ENCODE measurements at places on chromosomes 12 and 14.

GRCh38 chr14:102479777-102480176 is 29.8 kb downstream of the ANKRD9 start:
- no peak for DNase-seq

DNA sequence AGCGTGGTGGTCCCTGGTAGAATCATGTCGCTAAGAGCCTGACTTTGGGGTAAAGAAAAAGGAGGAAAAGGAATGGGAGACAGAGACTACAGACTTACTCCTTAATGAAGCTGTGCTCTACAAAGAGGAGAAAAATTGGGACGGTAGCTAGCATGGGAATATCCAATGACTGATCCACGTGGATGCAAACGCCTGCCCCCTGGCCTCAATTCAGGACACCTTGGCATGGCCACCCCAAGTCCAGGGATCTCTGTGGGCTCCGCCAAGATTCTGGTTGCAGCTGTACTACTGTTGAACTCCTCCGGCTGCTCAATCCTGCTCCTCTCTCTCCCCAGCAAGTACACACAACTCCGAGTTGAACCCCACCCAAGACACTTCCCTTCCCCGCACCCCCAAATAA is 70.5 kb upstream of the DIO3 start:
- DNase-seq: no peak

- no peak for DNase-seq
Observed at GRCh38 chr14:77794357-77794756, 5.6 kb upstream of the ADCK1 start.

DNA sequence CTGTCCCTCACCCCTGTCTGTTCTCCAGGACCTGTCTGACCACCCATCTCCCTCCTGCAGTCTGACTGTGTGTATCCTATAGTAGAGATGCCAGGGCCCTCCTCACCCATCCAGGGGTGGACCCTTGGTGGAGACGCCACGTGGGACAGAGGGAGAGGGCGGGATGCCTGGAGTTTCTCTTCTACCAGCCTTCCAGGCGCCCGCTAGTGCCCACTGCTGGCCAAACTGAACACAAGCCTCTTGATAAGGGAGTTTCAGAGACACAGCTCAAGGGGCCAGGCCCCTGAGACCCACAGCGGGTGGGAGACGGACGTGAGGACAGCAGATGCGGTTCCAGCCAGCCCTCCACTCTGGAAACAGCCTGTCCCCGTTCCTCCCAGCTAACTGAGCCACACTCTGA is 147.3 kb downstream of the RBM19 start:
- DNase-seq: no peak

DNA sequence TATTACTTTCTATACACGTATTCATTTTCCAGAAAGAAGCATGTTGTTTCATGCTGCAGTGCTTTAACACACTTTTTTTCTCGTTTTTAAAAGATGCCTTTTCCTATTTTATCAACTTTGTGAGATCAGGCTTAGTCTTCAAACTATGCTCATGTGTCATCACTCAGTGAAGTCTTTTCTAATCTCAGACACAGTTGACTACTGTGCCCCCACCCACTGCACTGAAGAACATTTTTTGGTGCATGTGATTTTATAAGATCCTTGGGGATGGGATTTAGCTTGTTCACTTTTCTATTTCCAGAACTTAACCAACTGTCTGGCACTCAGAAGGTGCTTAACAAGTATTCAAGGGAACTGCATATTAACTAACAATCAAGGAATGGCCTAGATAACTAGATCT is 85.5 kb downstream of the CDK17 start:
- no peak for DNase-seq

GRCh38 chr12:27290501-27291168 is 42.0 kb upstream of the BMAL2 start:
- DNase-seq: no peak

DNA sequence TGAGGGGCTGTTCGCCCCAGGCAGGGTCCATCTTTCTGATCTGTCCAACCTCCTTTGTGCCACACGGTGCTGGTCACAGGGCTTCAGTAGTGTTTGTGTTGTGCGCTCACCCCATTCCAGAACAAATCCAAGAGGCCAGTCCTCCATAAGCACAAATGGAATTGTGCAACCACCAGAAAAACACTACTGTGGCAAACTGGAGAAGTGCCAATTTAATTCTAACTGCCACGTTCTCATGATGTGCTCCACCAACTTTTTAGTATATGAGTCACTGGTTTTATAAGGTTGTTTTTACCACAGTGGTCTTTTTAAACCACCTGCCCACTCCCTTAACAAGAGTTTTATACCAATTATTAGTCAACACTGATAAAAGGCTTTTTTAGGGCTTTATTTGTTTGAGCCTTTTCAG is 380.2 kb downstream of the NAV3 start:
- no peak for DNase-seq

DNA sequence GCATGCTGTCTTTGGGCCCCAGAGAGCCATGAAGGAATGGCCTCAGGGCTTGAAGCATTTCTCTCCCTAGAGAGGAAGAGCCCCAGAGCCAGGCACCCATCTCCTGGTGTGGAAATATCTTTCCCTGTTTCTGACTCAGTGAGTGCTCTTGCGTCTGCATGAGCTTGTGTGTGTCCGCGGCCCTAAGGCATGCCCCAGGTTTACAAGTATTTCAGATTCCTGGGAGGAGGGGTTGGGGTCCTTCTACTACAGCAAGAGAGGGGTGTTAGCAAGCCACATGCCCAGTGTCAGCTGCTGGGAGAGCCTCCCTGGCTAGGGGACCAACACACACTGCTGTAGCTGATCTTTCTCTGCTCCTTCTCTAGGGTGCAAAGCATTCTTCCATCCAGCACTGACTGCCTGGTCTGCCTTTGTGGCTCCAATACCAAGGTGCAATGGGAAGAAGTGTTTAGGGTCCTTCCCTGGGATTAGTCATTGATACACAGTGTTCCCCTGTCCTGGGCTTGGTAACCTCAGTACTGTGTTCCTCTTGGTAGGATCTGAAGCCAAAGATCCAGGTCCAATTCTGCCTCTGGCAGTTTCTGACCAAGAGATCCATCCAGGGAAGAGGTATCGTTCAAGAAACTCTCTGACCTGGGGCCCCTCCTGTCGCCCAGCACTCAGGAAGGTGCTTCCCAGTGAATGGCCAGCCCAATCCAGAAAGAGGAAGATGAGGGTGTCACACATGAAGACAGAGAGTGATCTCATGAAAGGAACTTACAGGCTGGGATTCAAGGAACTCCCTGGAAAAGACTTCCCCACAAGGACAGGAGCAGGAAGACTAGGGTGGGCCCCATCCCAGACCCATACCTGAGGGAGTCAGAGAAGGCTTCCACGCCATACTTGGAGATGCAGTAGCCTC is 3.1 kb downstream of the RDH16 start:
- DNase-seq: no peak

DNA sequence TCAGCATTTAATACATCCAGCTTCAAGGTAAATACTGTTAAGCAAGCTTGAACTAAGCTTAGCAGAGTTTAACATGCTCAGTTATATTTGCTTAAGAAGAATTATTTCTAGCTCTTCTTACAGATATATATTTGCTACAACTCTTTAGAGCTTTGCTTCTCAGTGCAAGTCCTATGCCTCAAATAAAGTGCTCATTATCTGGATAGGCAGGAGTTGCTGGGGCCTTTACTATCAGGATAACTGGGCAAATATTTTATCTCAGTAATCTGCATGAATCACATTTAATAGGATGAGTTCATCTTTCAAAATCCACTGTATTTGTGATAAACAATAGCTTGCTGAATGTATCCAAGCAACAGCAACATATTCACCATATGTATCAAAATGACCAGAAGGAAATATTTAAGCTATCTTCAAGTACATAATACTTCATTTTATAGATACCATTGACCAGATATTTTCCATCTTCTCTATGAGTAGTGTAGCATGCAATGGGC is 187.6 kb downstream of the NOVA1 start:
- no peak for DNase-seq

GRCh38 chr12:114834621-114835020 is 150.6 kb upstream of the TBX3 start:
- DNase-seq: no peak

DNA sequence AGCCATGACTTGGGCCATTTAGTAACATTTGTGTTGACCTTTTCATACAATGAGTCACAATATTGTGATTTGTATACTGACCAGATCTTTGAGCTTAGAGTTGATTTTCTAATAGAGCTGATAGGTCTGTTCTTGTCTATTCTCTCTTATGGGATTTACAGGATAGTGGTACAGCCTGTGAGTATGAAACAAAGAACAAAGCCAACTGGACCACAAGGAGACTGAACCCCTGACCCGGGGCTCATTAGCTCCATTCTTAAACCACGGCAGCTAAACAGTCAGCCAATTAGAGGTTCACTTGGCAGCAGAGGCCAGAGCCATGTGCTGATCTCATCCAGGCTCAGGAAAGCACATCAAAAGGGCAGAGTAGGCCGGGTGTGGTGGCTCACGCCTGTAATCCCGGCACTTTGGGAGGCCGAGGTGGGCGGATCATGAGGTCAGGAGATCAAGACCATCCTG is 59.1 kb upstream of the GNPNAT1 start:
- DNase-seq: no peak

DNA sequence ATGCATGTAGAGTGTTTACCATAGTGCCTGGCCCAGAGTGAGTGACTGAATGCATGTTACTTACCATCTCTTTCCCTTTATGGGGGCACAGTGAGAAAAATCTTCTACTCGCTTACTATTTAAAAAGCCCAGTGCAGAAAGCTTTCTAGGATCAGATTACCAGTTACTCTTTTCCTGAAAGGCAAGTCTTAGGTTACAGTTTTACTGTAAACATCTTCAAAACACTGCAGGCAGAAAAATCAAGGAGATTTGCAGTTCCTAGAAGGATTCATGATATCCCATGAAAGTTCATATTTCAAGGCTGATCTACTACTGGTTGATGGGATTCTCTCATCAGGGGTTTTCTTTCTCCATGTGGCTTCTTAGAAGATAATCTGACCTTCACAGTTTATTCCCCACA is 29.3 kb upstream of the DAAM1 start:
- no peak for DNase-seq

GRCh38 chr14:58198086-58198485 is 1.9 kb upstream of the ACTR10 start:
- no peak for DNase-seq

DNA sequence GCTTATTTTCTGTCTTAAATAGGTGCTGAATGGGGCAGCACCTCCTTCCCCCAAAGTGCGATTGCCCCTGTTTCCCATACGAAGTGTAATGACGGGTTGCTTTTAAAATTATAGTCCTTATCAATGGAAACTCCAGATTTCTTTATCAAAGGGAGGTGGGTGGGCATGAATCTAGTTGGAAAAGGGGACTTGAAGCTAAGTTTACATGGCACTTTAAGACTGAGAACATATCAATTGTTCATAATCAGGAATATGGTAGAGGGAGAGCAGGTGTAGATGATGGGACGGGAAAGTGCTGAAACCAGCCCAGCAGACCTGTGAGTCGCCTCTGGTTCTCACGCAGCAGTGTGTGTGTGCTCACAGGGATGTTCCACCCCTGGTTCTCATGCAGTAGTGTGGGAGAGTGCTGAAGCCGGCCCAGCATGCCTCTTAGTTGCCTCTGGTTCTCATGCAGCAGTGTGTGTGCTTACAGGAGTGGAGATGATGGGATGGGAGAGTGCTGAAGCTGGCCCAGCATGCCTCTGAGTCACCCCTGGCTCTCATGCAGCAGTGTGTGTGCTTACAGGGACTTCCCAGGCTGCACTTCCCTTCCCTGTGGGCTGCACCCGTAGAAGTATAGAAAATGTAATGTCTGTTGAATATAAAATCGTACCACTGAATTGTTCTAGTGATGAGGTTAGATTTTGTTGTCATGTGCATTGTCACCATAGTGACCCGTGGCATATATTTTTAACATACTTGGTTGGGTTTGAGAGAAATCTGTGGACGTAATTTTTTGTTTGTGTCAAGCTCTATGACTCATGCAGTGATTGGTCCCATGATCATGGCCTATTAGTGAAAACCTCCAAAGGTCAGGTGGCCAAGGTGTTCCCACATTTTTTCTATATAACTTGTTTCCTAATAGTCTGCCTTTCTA is 51.6 kb downstream of the GPATCH2L start:
- DNase-seq: no peak

- DNase-seq: no peak
Observed at GRCh38 chr12:127429551-127430285, 837.3 kb upstream of the TMEM132C start.

DNA sequence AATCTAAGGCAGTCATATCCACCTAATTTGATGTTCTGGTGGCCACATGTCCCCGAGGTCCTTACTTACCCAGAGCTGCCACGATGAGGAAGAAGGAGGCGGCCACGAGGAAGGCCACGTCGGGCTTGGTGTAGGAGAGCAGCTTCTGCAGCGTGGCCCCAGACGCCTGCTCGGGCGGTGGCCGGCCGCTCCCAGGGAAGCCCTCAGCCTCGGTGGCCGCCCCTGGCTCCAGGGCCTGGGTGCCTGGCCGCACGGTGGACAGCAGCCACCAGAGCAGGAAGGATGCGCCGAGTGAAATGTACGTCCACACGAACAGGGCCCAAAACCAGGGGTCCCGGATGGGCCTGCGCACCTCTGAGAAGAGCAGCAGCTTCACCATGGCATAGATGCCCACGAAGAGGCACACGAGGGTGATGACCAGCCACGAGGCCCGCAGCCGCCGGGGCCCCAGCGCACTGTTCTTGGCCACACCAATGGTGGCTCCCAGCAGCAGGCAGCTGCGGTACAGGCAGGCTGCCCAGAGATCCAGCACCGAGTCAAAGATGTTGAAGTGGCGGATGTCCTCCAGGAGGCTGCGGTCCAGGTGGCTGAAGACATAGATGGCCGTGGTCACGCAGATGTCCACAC is 6.6 kb downstream of the ABCB9 start:
- no peak for DNase-seq

- DNase-seq: no peak
Observed at GRCh38 chr12:124539084-124540041, 28.0 kb downstream of the NCOR2 start.

- no peak for DNase-seq
Observed at GRCh38 chr14:74403619-74404417, 22.2 kb downstream of the SYNDIG1L start.

- no peak for DNase-seq
Observed at GRCh38 chr14:55604900-55605418, 25.0 kb downstream of the KTN1 start.

DNA sequence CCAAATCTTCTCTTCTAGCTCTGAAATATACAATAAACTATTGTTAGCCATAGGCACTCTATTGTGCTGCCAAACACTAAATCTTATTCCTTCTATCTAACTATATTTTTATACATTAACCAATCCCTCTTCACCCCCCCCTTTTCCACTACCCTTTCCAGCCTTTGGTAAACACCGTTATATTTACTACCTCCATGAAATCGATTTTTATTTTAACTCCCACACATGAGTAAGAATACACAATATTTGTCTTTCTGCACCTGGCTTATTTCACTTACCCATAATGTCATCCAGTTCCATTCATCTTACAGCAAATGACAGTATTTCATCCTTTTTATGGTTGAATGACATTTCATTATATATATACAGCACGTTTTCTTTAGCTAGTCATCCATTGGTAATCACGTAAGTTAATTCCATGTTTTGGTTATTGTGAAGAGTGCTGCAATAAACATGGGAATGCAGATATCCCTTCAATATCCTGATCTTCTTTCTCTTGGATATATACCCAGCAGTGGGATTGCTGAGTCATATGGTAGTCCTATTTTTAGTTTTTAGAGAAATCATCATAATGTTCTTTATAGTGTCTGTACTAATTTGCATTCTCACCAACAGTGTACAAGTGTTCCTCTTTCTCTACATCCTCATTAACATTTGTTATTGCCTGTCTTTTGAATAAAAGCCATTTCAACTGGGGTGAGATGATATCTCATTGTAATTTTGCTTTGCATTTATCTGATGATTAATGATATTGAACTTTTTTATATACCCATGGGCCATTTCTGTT is 34.2 kb upstream of the PLBD1 start:
- DNase-seq: no peak

All from effector CD8-positive, alpha-beta T cell (primary cell).